ELR (cell line): ENCODE measurements at places on chromosomes 6 and 20.

DNA sequence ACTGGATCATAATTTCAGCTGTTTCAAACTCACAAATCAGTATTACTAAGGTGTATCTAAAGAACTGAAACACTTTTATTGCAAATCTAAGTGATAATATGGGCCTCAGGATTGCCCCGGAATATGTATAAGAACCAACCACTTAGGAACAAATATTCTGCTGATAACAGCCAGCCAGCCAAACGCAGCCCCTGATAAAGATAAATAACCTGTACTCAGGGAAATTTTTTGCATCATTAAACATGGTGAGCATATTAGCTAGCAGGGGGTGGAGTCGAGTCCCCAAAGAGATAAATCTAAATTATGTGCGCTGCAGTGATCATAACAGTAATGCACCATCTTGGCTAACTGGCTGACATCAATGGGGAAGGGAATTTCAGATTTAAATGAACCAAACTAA lies 410.2 kb upstream of the MAP3K7 start:
- DNase-seq, result no peak

GRCh38 chr20:24587384-24588046 lies 118.1 kb downstream of the SYNDIG1 start:
- no peak for DNase-seq

DNA sequence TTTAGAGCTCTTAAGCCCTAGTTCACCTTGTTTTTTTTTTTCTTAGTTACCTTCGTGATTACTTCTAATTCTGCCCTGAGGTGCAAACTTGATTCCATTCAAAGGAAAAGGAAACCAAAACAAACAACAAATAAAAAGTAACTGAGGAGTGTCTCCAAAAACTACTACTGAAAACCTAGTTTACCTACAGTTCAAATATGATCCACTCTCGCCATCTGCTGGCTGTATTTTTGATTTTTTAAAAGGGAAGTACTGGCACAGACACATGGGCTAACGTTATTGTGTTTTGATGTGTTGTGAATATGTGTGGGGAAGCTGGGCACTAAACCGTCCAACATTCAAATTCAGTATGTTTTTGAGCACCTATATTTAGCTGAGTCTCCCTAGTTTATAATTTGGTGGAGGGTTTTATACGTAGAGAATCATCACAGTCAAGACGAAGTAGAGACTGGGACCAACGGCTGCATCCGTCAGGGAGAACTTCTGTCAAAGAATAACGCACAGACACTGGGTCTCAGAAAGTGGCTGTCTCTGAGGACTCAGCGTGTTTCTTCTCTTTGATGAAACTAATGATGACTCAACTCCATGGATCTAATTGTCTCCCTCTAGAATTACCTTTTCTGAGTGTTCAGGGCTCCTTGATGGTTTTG lies 373.5 kb upstream of the BTBD3 start:
- DNase-seq, result peak; percentile 70

GRCh38 chr6:30091577-30092381 lies 16.2 kb upstream of the RNF39 start:
- DNase-seq, result peak; percentile 58

DNA sequence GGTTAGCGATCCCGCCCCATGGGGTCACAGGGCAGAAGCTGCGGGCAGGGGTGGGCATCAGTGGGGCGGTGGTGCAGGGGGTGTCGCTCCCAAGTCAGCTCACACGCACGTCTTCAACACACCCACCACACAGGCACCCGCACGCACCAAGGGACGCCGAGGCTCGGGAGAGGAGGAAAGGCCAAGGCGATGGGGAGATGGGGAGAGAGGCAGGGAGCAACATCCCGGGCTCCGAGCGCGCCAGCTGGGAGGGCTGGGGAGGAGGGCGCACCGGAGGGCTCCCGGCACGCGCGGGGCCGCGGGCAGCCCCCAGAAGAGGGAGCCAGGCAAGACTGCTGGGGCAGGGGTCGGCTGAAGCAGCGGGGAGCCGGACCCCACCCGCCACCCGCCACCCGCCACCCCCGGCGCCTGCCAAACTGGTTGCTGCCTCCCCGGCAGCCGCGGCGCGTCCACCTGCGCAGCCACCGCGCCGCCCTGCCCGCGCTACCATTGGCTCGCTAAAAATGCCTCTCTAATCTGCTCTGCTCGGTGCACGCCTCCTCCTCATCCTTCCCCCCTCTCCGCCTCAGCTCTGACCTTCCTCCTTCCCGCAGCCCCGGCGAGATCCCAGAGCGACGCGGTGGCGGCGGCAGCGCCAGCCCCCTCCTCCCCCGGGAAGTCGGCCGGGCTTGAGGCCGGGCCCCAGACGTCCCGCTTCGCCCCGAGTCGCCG lies at the start of gene PACSIN1:
Gene PACSIN1 (plus strand): TSS at position 546 of the 711 bp plus-strand sequence. CDS start 60,230 bp downstream, outside the sequence.
- DNase-seq, result peak; percentile 37

DNA sequence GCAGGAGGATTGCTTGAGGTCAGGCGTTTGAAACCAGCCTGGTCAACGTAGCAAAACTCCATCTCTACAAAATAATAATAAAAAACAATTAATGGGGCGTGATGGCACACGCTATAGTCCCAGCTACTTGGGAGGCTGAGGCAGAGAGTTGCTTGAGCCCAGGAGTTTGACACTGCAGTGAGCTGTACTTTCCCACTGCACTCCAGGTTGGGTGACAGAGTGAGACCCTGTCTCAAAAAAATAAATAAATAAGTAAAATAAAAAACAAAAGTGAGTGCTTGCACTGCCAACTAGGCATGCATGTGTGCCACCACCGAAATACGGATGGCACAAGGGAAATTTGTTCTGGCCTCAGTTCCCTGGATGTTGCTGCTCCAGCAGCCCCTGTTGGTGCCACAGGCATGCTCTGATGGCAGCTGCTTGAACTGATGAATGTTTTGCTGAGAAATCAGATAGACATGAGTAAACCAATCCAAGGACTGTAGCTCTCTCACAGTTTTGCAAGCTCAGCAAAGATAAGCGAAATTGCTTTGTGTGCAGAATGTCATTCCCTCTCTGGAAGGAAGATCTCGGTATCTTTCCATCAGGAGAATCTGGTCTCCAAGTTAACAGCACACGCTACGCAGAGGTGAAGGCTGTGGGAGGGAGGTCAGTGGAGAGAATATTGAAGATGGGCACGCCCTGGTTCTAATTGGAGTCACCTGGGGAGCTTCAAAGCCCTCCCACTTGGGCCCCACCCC lies 188.0 kb upstream of the SLC24A3 start:
- DNase-seq, result no peak
